ENCODE measurements at places on chromosomes 6 and 20.

- DNase-seq = no peak
These were observed 30.7 kb downstream of the SLC22A3 start for GRCh38 chr6:160378882-160379281.

- DNase-seq = no peak
These were observed 87.6 kb downstream of the NCR2 start for GRCh38 chr6:41423002-41423401.

GRCh38 chr6:4946521-4946920 lies 57.3 kb downstream of the RPP40 start:
- no peak for DNase-seq

DNA sequence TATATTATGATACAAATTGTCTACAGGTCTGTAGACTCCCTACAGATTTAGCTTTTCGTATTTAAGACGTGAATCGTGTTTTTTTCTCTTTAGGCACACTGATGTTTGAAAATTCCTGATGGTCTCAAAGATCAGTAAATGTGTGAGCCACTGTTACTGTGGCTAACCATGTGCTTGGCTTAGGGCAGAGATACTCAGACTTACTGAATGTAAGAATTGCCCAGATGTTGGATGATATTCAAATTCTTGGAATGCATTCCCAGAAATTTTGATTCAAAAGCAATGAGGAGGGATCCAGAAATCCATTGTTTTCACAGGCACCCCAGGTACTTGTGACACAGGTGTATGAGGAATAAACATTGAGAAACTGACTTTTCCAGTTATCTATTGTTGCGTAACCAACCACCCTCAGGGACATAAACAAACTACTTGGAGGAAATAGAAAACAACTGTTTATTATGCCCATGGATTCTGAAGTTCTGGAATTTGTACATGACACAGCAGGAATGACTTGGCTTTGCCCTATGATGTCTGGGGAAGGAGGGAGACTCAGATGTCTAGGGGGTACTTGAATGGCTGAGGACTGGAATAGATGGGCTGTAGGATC lies 339.6 kb upstream of the CITED2 start:
- DNase-seq = no peak

GRCh38 chr6:25322692-25323091 lies 43.5 kb downstream of the CARMIL1 start:
- DNase-seq = no peak

- DNase-seq = no peak
These were observed 256.9 kb upstream of the SASH1 start for GRCh38 chr6:148085631-148086331.

DNA sequence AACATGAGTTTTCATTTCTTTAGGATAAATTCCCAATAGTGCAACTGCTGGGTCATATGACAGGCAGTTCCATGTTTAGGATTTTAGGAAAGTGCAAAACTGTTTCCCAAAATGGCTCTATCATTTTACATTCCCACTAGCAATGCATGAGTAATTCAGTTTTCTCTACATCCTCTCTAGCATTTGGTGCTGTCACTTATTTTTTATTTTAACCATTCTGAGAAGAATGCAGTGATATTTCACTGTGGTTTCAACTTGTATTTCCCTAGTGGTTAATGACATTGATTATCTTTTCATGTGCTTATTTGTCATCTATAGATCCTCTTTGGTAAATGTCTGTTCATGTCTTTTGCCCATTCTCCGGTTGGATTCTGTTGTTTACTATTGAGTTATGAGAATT lies 82.7 kb downstream of the PHIP start:
- no peak for DNase-seq

DNA sequence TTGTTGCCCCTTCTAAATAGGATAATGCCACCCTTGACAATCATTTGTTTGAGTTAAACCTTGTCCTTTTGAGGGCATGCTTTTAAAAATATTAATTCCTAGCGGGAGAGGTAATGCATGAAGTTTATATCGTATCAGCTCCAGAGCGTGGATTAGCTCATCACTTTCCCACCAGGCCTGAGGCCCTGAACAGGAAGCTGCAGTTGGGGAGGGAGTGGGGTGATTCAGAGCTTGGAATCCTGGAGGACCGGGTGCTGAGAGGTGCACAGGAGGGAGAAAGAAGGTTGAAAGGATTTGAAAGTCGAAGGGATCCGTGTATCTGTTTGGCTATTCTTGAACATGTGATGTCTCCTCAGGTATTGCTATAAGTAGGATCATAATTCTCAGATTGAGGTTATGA lies 25.0 kb downstream of the ZDHHC14 start:
- DNase-seq = no peak

DNA sequence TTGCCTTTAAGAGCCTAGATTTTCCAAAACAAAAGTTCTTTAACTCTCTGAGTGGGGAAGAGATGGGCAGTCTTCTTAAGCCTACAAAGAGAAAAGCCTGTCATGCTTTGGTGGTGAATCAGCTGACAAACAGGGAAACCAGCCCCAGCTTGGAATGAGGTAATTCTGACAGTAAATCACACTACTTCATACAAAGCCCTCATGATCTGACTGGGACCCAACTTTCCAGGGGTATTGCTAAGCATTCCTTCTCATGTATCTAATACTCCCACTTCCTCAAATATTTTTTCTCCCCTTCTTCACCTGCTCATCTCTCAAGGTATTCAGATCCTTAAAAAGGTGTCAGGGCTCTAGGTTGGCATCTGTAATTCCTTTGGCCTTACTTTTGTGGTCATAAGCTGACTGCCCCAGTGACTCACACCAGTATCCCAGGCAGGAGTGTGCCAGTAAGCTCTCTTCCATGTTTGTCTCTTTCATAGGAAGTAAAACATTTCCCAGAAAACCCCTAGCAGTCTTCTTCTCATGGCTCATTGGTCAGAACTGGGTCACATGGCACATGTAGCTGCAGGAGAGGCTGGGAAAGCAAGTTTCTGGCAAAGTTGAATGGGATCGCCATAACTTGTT lies 15.0 kb upstream of the TBC1D22B start:
- no peak for DNase-seq

DNA sequence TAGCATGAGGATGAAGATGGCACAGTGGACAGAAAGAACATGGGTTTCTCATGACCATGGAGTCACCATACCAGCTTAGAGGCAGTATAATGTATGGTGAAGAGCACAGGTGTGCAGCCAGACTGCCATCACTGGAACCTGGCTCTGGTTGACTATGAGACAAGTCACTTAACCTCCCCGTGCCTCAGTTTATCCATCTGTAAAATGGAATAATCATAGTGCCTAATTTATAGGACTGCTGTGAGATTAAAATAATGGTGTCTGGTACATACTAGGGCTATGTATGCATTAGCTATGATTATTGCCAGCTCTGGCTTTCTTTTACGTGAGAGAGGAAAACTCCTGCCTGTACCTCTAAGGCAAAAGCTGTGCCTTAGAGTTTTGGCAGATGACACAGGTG lies 19.4 kb downstream of the SLC35B3 start:
- no peak for DNase-seq

DNA sequence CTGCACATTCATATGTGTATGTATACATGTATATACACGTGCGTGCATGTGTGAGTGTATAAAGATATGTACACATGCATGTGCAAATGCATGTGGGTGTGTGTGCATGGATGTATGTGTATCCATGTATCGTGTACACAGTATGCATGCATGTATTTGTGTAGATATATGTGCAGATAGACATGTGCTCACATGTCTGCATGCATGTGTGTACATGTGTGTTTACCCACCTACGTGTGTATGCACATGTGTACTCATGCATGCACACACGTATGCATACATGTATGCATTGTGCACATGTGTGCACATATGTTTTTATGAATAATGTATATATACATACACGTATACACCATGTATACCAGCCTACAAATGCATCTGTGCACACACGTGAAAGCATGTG lies 80.3 kb upstream of the ZNF322 start:
- DNase-seq = no peak

- no peak for DNase-seq
These were observed 276.0 kb downstream of the NRN1 start for GRCh38 chr6:5730585-5731263.

- no peak for DNase-seq
These were observed 19.0 kb downstream of the RREB1 start for GRCh38 chr6:7126754-7127153.

GRCh38 chr6:170403451-170403850 lies 96.9 kb downstream of the FAM120B start:
- no peak for DNase-seq

GRCh38 chr6:167988154-167988495 lies 9.3 kb upstream of the KIF25 start:
- DNase-seq = no peak

GRCh38 chr6:31048099-31048498 lies 37.8 kb downstream of the MUC22 start:
- DNase-seq = no peak

DNA sequence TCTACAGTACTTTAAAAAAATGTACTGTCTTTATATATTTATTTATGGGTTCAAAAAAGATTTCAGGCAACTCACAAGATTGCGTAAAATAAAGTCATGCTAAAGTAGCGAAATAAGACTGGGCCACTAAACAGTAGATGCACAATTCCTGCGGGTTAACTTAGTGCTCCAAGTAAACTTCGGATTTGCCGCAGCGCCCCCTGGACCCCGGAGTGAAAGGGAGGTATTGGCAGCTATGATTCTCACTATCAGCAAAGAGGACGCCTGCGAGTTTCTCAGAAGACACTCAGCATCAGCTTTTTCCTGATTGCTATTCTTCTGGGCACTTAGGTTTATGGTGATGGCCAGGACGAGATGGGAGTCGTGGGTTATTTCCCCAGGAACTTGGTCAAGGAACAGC lies 1.4 kb downstream of the OTOR start:
- DNase-seq = no peak

DNA sequence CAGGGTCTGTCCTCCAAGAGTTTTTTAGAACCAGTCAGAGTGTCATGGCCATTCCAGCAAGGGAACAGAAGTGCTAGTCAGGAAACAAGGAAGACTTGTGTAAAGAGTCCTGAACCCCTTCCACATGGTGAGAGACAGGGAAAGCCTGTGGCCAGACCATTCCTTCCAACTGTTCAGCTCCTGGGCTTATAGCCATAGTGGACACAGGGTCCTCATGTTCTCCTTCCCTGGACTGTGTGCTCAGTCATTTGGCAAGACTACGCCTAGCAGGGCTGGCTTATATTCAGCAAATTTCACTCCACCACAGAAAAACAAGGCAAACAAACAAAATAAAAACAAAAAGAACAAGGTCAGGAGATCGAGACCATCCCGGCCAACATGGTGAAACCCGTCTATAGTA lies 60.5 kb downstream of the NRN1 start:
- no peak for DNase-seq

DNA sequence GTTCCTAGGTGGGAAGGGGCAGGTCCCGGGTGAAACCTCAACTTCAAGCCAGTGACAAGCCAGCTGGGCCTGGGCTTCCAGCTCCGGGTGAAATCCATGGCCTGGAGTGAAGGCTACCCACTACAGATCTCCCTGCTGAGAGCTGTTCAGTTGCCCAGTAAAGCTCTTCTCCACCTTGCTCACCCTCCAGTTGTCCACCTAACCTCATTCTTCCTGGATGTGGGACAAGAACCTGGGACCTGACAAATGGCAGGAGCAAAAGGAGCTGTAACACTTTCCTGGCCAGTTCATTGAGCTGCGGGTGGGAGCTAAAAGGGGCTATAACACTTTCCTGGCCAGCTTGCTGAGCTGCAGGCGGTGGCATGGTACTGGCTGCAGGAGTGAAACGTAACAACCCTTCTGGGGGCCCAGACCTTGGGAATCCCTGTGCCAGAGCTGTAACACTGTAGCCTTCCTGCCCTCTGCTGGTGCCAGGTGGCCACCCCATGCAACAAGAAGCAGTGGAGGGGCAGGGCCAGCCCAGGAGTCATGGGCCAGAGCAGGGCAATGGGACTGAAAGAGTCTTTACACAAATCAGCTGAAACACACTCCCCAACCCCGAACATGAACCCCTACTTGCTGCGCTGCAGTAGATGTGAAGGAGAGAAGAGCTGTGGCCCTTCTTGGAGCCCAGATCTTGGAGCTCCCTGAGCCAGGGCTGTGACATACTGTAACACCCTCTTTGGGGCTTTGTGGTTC lies 3.6 kb upstream of the HINT3 start:
- DNase-seq = no peak

DNA sequence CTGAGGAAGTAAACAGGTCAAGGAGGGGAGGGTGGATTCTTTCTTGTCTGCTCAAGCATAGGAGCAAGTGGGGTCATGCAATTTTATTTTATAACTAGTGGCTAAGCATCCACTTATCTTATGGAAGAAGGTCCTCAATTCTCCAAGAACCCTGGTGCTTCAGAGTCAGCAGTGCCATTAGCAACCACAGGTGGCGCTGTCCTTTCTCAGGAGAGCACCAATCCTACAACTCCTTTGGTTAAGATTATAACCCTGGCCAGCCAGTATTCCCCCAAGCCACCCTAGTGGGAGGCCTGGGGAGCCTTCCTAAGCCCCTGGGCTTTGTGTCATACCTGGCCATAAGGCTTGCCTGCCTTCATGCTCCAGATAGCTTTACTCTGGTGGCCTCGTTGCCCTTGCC lies 60.7 kb downstream of the PCSK2 start:
- DNase-seq = no peak

DNA sequence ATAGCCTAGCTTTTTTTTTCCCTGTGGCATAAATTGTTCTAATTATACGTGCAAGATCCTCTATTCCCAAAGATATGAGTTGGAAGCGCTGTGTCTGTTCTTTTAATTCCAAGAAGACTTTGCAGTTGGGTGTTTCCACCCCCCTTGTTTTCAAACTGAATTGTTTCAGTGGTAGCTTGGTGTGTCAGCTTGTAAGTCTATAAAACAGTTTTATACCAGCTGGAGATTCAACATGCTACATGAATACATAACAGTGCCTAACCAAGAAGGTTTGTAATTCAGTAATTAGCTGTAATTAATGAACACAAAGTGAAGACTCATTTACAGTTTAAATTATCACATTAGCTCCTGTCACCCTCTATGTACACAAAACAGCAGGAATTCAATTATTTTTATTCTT lies 154.0 kb downstream of the ZNF217 start:
- DNase-seq = no peak

- no peak for DNase-seq
These were observed 74.1 kb upstream of the TOX2 start for GRCh38 chr20:43840382-43841070.

GRCh38 chr20:45782890-45783289 lies 8.8 kb downstream of the WFDC3 start:
- no peak for DNase-seq

Data from activated CD4-positive, CD25-positive, alpha-beta regulatory T cell (primary cell).